Forelimb muscle (tissue), 1 donor: ENCODE measurements at places on chromosomes 3 and 15. TPM values are rescaled to one million over a fixed set of nuclear protein-coding genes. Genes with fewer than 3 reads are reported as not detected.
A peak's percentile ranks its signal among the peaks of the same experiment; 100 is the strongest.

- DNase-seq = no peak
Measured at GRCh38 chr3:14329116-14329830, 73.1 kb upstream of the SLC6A6 start.

Gene CCDC39
- polyA plus RNA-seq = 2.7 TPM

DNA sequence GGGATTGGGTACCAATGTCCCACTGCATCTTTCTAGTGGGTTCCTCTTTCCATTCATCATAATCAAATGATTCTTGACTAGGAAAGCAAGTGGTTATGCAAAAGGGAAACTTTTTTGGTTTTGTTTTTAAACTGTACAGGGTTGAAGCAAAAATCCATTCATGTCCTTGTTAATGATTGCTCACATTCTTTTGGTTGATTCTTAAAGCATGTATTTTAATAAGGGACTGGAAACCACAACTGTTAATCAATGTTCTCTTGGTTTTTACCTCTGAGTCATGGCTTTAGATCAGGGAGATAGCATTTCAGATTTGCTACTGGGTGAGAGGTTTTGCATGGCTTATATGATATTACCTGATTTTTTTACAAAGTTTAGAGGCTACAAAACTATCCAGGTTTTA, 371.7 kb upstream of the RGMA start:
- no peak for DNase-seq

GRCh38 chr15:75594276-75594675, 15.2 kb upstream of the PTPN9 start:
- no peak for DNase-seq

Gene CHRD
- polyA plus RNA-seq = 19.2 TPM

GRCh38 chr3:195095704-195096036, 175.3 kb downstream of the XXYLT1 start:
- no peak for DNase-seq

GRCh38 chr3:119580067-119580760, 922 bp downstream of the ADPRH start:
- DNase-seq = peak; percentile 56

GRCh38 chr15:47685141-47685870, 32.0 kb upstream of the SEMA6D start:
- no peak for DNase-seq

- no peak for DNase-seq
Measured at GRCh38 chr3:196756732-196757131, 17.1 kb downstream of the PAK2 start.

DNA sequence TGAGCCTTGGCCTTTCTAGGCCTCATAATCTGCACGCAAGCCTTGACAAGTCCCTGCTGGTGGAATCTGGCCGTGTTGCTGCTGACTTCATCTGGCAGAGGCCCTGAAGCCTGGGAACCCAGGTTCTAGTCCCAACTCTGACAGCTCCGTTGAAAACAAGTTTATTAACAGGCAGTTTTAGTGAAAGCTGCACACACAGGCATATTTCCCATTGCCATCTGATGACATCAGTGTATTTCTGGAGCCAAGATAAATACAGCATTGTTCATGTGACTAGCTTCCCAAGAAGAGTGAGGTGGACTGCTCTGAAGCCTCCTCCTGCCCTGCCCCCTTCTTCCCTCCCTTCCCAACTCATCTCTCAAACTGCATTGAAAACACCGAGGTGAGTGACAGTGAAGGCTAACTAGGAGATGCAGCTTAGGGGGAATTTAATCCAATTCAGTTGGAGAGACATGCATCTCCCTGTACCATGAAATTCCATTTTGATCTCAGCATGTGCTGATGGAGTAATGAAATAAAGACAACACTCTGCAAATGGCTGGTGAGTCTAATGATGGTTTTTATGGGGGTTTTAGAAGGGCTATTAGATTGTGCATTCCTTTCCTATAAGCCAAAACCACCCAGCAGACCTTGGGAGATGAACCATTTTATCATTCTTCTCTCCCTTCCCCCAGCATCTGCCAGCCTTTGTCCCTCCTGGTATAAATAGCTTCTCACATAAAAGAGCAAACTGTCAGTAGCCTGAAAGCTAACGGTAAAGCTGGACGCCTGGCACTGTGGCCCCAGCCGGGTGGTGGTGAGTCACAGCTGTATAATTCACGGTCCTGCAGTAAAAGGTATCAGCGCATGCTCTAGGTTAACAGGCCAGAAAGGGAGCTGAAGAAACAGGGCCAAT, 38.0 kb downstream of the PRICKLE2 start:
- peak; percentile 78 for DNase-seq

- DNase-seq = no peak
Measured at GRCh38 chr15:34056911-34057310, 17.9 kb upstream of the AVEN start.
